Spinal cord (tissue), 10 donors: ENCODE measurements at places on chromosomes 3 and 15. TPM values are rescaled to one million over a fixed set of nuclear protein-coding genes. Genes with fewer than 3 reads are reported as not detected.

CSTA gene
- total RNA-seq, result 0.44 TPM

IMPG2 gene
- total RNA-seq, result 1.5 TPM

KLF13 gene
- total RNA-seq, result 84.5 TPM

GOLGA8J gene
- 0.40 TPM for total RNA-seq

ILDR1 gene
- total RNA-seq, result not detected

BCHE gene
- 32.1 TPM for total RNA-seq

RASGRP1 gene
- total RNA-seq, result 6.0 TPM

CCR8 gene
- not detected for total RNA-seq

SPG11 gene
- total RNA-seq, result 87.9 TPM

ARGFX gene
- total RNA-seq, result not detected

KBTBD13 gene
- total RNA-seq, result not detected

TNNC1 gene
- 17.9 TPM for total RNA-seq

SCG3 gene
- total RNA-seq, result 56.0 TPM

AADAC gene
- not detected for total RNA-seq

TMC3 gene
- total RNA-seq, result 0.11 TPM

ISLR2 gene
- total RNA-seq, result 5.2 TPM

NR1I2 gene
- 0.69 TPM for total RNA-seq

RGMA gene
- 31.5 TPM for total RNA-seq

COLQ gene
- total RNA-seq, result 4.2 TPM

CFAP20DC gene
- total RNA-seq, result 1.7 TPM

IL5RA gene
- 5.7 TPM for total RNA-seq

ATP10A gene
- 4.6 TPM for total RNA-seq

INO80 gene
- total RNA-seq, result 27.8 TPM

TRH gene
- total RNA-seq, result 7.0 TPM

CTSH gene
- 57.9 TPM for total RNA-seq

ASB14 gene
- total RNA-seq, result 0.59 TPM

RBP2 gene
- not detected for total RNA-seq

RHOV gene
- total RNA-seq, result 2.8 TPM

SKOR1 gene
- total RNA-seq, result 3.0 TPM

PTX3 gene
- 5.6 TPM for total RNA-seq

GNB4 gene
- 133 TPM for total RNA-seq

KCNAB1 gene
- total RNA-seq, result 10.1 TPM

CCNDBP1 gene
- 90.0 TPM for total RNA-seq

SCG5 gene
- total RNA-seq, result 173 TPM

MST1 gene
- 10.7 TPM for total RNA-seq

MYO5C gene
- total RNA-seq, result 15.8 TPM

ARIH2 gene
- total RNA-seq, result 81.9 TPM

PLA1A gene
- total RNA-seq, result 1.9 TPM

CYP19A1 gene
- total RNA-seq, result 1.4 TPM

PARP9 gene
- total RNA-seq, result 17.0 TPM

BBX gene
- 72.0 TPM for total RNA-seq

AHSG gene
- 1.5 TPM for total RNA-seq

FETUB gene
- not detected for total RNA-seq
